ENCODE measurements at places on chromosomes 5 and 9. TPM values are rescaled to one million over a fixed set of nuclear protein-coding genes. Genes with fewer than 3 reads are reported as not detected.

DNA sequence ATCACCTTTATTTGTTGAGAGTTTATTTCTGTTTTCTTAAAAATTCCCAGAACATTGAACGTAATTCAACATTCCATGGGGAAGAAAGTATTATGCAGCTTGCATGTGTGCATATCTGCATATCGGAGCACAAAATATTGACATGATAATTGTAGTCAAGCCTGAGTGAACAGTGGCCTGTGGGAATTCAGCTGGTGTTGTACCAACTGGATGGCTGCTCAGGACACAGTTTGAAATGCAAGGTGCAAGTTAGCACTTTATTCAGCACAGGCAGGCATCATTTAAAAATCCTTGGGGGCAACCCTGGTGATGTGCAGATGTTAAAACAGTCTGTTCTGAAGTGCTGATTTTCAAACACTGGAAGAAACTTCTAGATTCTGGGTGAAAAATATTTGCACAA is 82.4 kb downstream of the CNTLN start:
- no peak for DNase-seq

DNA sequence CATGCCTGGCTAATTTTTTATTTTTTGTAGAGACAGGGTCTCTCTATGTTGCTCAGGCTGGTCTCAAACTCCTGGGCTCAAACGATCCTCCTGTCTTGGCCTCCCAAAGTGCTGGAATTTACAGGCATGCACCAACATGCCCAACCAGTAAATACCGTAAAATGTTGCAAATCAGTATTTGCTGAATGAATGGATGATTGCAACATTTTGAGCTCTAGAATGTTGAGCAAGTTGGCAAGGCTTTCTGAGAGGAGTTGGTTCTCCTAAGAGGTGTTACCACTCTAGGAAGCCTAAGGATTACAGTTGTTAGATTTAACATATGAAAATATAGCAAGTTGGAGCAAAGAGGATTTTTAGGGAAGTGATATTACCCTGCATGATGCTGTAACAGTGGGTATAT is 15.6 kb upstream of the DMXL1 start:
- DNase-seq: no peak

DNA sequence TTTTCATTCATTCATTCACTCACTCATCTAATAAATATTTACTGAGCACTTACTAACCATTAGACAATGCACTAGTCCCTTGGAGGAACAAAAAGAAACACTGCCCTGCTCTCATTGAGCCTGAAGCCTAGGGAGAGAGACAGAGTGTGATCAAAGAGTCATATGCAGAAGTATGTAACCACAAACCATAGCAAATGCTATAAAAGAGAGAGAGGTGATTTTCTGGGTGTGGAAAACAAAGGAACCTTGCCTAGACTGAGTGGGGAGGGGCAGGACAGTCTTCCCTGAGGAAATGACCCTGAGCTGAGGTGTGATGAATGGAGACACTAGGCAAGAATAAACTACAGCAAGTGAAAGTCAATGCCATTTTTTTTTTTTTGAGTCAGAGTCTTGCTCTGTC is 10.8 kb upstream of the ADRA1B start:
- DNase-seq: peak; percentile 84

DNA sequence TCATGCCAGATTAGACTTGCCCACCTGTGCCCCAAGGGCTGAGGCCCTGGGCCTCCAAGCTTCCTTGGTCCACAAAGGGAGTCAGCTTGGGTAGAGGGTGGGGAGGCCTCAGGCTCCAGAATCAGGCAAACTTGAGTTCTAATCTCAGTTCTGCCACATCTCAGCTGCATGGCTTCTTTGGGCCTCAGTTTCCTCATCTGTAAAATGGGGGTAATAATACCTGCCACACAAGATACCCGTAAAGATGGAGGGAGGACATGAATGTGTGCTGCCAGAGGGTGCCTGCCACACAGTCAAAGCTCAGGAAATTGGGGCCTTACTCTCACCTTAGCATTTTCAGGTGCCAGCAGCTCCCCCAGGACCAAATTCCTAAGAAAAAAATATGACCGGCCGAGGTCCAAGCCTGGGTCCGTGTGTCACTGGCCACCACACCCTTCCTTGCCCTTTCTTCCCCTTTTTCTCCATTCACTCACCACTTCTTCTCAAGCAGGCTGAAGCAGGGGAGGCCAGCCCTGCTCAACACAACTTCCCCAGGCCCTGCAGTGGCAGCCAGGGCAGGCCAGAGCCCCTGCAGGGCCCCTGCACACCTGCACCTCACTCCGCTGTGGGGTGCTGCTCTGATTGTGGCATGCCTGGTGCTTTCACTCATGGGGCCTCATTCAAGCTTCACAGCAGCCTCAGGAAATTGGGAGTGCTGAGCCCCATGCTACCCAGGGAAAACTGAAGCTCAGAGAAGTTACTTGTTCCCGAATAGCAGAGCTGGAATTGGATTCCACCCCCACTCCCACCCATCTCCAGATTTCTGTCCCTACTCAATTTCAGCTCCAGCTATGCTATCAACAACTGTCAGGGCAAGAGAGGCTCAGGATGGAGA is 3.9 kb downstream of the RGS14 start:
- DNase-seq: no peak

DNA sequence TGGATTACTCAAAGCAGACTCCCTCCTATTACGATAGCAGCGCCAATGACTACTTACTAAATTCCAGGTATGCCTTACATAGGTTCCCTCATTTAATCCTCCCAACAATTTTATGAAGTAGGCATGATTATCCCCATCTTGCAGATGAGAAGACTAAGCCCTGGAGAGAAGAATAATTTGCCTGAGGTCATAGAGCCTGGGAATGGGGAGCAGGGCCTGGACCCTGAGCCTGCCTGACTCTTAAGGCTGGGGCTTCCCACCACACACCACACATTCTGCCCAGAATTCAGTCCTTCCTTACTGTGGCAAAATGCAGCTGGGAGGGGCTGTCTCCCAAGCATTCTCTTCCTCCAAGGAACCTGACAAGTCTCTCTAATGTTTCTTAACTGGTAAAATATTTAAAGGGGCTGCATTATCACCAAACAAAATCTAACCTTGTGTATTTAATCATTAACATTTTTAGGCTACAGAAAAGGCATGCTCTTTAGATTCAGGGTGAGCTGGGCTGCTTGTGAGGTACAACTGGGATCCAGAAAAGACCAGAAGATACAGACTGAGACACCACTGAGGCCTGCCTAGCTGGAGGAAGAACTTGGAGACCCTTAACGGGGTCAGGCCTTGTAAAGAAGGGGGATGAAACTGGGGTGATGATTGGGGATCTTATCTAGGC is 26.1 kb downstream of the LHFPL2 start:
- no peak for DNase-seq

DNA sequence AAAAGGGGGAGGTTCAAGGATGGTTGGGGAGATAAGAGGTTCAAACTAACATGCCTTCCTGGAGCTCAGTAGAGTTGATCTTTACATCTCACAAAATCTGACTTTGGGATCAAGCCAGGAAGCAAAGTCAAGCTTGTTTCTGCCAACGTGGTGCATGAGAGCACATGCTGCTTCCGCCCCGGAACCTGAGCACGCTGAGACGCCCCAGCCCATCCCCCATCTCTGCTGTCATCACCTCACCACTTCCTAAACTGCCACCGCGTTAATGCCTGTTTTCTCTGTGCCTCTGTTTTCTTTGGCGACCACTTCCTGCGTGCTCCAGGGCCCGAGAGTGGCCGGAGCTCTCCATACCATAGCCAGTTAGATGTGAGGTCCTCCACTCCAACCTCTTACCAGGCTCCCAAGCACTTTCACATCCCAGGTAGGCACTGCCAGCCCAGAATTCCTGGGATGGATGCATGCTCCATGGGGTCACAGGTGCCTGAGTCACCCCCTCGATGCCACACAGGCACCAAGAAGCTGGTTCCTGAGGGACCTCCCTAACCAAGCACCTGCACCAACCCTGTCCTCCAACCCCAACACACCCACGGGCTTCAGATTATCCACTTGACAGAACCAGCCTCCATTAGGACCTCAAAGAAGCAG is 31.2 kb upstream of the AFAP1L1 start:
- DNase-seq: no peak

- no peak for DNase-seq
These were observed 58.5 kb downstream of the APTX start for GRCh38 chr9:32942755-32943460.

DNA sequence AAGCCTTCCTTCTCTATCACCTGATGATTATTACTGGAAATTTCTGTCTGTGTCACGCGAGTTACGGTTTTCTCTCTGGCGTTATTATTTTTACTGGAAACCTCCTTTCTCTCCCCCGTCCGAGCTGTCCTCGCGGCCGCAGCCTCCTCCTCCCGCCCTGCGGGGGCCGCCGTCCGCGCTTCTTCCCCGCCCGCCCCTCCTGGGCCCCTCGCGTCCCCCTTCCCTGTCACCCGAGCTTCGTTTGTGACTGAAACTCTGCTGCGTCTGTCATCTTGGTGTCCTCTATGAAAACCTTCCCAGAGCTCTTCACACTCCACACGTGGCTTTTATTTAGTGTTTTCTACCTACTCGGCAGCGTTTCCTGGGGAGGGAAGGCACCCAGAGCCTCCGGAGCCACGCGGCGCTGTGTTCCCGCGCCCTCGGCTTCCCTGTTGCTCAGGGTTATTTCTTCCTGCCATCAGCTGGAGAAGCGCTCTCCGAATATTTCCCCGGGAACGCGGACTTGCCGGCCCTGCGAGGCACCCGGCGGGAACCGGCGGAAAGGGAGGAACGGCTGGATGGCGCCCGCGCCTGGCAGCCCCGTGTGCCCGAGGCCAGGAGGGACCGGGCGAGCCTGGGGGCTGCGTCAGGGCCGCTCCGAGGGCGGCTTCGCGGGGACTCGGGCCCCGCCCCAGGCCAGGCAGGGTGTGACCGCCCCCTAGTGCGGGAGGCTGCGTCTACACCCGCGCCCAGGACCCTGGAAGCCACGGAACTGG is 33.9 kb downstream of the TRIP13 start:
- no peak for DNase-seq

FOXD4L4 gene
- total RNA-seq: not detected

SPATA9 gene
- total RNA-seq: not detected

GABRA1 gene
- not detected for total RNA-seq
